ENCODE measurements at places on chromosomes 6 and 20. TPM values are rescaled to one million over a fixed set of nuclear protein-coding genes. Genes with fewer than 3 reads are reported as not detected.

The DHX35 gene
- total RNA-seq: 10.6 TPM

The LBP gene
- 48.4 TPM for total RNA-seq

The RHAG gene
- total RNA-seq: not detected

The EMILIN3 gene
- 8.0 TPM for total RNA-seq

The RBPJL gene
- total RNA-seq: not detected

The PDE7B gene
- 9.2 TPM for total RNA-seq

The SOD2 gene
- 264 TPM for total RNA-seq

The BICRAL gene
- 8.1 TPM for total RNA-seq

All from hepatocyte (in vitro differentiated cells).